ENCODE measurements at places on chromosomes 11 and 22.

DNA sequence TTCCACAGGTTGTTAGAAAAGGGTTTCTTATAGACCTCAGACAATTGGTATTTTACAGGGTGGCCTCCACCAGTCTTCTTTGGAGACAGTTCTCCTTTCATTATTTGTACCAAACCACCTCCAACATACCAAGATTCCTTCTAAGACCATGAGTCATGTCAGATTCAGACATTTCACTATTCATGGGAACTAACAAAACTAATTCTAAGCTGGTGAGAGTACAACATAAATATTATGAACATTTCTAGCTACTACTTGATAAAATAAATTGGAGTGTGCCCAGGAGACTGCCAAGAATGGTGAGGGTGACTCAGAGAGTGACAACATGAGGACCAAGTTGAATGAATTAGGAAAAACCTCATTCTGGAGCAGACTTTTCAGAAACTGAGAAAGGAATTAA is 494.6 kb upstream of the LRRC4C start:
- no peak for DNase-seq

GRCh38 chr11:92432515-92432914 is 207.9 kb downstream of the FAT3 start:
- no peak for DNase-seq

DNA sequence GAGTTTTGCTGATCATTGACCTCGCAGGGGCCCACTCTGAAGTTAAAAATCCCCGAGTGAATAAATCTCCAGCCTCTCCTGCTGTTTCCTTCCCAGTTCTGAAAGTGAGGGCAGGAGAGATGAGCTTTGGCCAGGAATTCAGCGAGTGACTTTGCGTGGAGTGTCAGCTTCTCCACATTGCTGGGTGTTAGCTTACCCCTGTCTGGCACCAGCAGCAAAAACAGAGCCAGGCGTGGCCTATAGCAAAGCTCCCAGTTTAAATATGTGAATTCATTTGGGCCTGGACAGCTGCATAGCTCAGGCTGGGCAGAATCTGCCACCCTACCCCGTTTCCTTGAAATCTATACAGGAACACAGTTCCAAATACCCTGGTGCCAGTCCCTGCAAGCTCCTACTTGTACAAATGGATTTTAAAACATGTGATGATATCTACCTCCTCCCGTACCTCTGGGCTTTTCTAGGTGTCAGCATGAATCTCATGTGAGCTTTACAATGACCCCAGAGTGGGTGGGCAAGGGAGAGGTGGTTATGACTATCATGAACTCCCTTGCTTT is 25.6 kb downstream of the TIMP3 start:
- DNase-seq: no peak

GRCh38 chr22:48594016-48594756 is 1233.5 kb downstream of the BRD1 start:
- no peak for DNase-seq

DNA sequence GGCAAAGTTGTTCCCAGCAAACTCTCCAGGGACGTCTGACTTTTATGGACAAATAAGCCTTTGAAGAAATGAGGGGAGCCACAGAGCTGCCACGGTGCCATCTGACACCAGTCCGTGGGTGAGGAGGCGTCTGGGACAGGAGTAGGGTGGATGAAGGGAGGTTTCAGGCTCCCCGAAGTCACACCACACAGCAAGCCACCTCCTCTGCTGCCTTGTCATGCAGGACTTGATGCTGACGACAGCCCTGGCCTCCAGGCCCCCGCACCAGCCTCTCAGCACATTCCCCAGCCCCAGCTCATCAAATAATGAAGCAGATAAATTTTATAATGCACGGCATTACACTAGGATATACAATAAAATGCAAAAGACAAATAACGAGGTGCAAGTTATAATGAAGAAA is 156.5 kb downstream of the CEP164 start:
- DNase-seq: no peak

DNA sequence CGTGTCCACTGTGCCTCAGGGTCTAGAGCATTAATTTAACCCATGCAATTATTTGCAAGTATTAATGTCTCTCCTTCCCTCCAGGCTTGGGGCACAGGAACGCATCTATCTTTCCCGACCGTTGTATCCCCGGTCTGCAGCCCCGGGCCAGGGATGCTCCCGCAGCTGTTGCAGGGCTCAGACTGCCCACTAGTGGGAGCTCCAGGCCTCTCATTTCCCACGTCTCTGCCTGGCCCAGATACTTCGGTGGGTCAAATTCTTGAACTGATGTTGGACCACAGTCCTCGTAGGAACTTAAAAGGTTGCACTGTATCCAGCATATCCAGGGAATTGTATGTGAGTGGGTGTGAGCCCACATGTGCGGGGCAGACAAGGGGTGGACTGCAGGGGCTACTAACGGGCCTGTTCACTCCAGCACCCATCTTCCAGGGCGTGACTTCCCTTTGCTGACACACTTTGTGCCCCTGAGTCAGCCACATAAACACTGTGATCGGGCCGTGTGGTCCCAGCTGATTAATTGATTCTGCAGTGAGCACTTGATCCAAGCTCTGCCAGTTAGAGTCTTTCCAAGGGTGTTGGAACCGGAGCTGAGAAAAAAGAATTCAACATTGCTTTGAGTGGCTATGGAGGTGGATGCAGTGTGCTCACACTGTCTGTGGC is 451.3 kb downstream of the TBC1D22A start:
- no peak for DNase-seq

- no peak for DNase-seq
Measured at GRCh38 chr11:1750840-1751530, 590 bp upstream of the IFITM10 start.

- DNase-seq: no peak
Measured at GRCh38 chr11:108593214-108593922, at the start of gene EXPH5. Gene EXPH5, minus strand, starts transcription at chr11:108593768. Its CDS starts 232 bp downstream, at chr11:108593536.

DNA sequence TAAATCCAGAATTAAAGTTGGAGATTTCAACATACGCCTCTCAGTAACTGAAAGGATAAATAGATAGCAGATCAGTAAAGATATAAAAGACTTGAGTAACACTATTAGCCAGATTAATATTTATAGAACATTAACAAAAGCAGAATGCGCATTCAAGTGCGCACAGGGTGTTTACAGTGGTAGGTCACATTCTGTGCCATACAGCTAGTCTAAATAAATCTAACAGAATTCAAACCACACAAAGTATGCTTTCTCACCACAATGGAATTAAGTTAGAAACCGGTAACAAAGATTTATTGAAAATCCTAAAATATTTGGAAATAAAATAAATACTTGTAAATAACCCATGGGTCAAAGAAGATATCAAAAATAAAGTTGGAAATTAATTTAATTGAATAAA is 341.0 kb downstream of the DYNC2H1 start:
- peak; percentile 21 for DNase-seq

DNA sequence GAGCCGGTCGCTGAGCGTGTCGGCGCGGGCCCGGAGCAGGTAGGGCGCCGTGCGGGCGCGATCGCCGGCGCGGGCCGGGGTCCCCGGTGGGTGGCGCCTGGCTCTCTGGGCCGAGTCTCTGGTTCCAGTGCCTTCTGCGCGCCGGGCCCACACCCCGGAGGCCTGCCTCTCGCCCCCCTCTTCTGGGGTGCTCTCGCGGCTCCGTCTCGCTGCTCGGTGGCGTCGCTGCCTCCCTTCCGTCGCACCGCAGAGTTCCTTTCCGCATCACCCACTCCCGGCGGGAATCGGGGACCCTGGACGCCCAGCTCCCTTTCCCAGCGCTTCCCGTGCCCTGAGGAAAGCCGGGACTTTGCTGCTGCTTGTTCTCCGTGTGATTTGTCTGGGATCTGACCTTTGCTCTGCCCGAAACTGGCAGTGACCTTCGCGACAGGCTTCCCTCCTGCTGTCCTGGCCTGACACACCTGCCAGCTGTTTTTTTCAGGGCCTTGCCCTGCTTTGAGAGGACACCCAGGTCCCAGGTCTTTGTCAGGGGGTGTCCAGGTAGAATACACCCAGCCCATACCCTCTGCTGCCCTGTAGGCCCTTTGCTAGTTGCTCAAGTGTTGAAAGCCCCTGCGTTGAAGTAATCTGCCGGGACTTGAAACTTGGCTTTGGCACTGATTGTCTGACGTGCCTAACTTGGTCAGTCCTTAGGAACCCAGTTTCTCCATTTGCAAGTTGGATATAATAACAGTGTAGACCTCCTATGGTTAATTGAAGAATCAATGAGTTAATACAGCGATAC is 711 bp downstream of the FDX1 start:
- DNase-seq: no peak

- peak; percentile 73 for DNase-seq
Measured at GRCh38 chr22:30422481-30423300, 2.9 kb upstream of the MTFP1 start.

- no peak for DNase-seq
Measured at GRCh38 chr11:112160091-112160848, 3.6 kb downstream of the IL18 start.

DNA sequence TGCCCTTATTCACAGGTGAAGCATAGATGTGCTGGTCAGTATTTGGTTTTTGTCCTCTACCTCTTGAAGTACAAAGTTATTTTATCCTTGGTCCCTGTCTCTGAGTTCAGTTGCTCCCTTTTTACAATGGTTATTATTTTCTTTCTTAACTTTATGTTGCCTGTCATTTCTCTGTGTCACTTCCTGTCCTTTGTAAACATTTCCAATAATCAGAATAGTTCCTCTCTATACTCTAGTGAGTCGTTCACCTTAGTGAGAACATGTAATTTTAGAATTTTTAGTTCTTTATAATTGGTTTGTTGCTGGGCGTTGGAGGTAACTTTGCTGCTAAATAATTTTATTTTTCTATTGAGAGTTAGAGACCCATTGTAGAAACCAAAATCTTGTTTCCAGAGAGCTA is 16.0 kb downstream of the CSTPP1 start:
- DNase-seq: no peak

DNA sequence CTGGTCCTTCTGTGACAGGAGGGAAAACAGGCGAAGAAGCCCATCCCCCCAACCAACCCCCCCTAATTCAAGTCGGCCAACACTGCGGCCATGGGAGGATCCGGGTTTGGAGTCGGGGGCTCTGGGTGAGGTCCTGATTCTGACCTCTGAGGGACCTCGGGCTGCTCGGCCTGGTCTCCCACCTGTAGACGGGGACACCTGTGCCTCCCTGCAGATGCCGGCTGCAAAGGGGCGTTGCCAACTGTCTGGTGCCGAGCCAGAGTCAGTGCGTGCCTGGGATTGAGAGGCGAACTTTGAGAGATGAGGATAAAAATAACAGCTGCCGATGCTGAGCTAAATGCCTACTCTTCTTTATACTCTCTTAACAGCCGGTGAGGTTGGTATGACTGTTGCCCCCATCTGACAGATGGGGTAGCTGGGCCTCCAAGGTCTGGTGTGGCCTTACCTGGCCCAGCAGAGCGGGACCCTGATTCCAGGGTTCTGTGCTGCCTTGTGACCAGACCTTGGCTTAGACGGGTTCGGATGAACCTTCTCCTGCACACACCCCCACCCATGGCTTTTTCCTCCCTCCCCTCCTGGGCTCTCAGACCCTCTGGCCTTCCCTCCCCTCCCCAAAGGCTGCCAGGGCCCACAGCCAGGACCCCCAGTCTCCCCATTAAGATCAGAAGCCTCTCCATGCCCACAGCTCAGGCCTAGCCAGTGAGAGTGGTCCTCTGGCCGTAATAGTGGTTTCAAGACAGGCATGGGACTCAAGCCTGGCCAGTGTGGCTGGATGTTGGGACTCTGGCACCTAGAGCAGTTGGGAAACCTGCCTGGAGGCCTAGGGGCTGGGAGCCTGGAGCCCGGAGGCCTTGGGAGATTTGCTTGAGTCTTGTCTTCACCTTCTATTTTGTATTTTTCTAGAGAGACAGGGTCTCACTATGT is 41.7 kb downstream of the KCNJ4 start:
- DNase-seq: no peak

GRCh38 chr11:16769386-16769785 is 30.9 kb downstream of the C11orf58 start:
- no peak for DNase-seq

GRCh38 chr22:47296405-47297260 is 534.2 kb downstream of the TBC1D22A start:
- no peak for DNase-seq

DNA sequence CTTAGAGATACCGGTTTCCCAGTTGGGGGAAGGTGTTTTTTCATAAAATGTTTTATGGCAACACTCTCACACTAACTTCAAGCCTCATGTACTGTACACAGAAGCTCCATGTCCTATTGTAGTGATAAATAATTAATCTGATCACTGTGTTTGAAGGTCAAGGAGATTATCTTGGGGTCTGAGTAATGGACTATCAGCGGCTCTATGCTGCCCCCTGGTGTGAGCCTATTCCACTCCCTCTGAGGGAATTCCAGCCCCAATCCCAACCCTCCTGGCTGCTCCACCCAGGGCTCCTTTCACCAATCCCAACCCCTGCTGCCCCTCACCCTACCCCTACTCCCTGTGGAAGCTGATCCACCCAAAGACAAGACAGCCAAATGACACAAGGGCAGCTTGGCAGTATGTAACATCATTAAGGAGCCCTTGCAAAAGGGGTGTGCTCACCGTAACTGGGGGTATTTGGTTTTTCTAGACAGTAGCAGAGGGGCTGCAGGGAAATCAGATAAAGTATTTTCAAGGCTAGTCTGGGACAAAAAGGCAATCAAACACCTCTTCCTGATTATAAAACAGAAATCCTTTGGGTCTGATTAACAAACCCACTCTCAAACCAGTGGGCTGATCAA is 22.3 kb downstream of the HPS4 start:
- DNase-seq: no peak

GRCh38 chr22:38148245-38148644 is 33.4 kb downstream of the PLA2G6 start:
- peak; percentile 11 for DNase-seq

- no peak for DNase-seq
Measured at GRCh38 chr22:50188356-50188755, 2.6 kb downstream of the TRABD start.

GRCh38 chr11:100942016-100942415 is 187.6 kb downstream of the PGR start:
- DNase-seq: no peak

DNA sequence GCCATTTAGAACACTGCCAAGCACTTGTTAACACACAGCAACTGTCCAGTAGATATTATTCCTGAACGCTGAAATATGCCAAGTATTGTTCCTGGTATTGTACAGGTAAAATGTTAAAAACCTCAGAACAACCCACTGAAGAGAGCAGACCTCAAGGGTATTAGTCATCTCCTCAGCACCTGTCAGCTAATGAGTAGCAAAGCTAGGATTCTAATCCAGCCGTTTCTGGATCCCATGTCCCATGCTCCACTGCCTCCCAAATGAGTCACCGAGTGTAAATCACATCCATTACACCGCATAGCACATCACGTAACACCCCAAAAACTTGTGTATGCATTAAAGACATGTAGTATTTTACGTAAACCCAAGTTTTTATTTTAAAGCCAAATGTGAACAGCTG is 705.4 kb upstream of the TENM4 start:
- DNase-seq: no peak
